ENCODE measurements at places on chromosomes 4 and X.

GRCh38 chr4:3160438-3160837, 86.0 kb downstream of the HTT start:
- no peak for DNase-seq

- peak; percentile 24 for DNase-seq
Observed at GRCh38 chrX:111823128-111823527, 52.9 kb upstream of the TRPC5OS start.

DNA sequence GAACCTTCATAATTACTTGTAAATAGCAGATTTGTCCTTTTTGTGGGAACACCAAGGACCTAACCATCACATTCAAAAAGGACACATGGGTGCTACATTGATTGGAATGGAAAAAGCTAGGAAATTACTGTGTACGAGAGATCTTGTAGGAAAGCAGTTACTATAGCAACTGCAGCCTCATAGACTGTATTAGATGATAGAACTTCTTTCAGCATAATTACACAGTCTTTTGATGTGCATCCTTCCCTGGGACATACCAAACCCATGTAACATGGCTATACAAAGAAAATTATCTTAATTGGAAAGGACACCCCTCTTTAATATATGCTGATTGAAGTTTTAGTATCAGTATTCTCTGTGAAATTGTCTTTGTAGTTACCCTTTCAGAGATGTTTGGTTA, 130.7 kb upstream of the CTSO start:
- DNase-seq, result no peak

DNA sequence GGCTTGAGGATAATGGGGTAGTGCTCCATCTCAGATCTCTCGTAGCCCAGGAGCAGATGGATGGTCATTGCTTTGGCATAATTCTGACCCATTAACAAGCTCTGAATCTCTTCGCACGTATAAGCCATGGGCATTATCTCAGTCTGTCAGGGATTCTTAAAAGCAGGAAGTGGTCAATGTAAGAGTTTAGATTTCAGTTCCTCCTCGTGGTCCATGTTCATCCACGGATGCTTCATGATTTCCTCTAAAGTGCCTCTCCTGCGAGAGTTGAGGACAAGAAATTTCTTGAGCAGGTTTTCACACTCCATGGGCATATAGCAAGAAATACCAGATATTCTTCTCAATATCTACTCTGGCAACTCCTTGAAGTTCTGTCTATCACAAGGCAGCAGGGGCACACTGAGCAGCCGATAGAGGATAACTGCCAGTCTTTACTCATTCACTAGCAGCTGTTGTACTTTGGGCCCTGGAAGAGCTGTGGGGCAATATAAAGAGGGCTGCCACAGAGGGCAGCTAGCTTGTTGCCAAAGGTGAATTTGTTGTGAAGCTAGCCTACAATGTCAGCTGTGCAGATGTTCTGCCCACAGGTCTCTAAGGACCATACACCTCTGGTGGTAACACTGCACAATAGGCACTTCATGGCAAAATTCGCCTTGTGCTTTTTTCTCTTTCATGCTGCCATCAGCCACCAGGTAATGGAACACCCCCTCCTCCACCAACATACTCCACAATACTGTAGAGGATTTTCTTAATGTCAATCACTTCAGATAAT, 52.0 kb upstream of the WDR17 start:
- DNase-seq, result no peak

- no peak for DNase-seq
Observed at GRCh38 chr4:152021788-152022438, 261.1 kb upstream of the GATB start.

DNA sequence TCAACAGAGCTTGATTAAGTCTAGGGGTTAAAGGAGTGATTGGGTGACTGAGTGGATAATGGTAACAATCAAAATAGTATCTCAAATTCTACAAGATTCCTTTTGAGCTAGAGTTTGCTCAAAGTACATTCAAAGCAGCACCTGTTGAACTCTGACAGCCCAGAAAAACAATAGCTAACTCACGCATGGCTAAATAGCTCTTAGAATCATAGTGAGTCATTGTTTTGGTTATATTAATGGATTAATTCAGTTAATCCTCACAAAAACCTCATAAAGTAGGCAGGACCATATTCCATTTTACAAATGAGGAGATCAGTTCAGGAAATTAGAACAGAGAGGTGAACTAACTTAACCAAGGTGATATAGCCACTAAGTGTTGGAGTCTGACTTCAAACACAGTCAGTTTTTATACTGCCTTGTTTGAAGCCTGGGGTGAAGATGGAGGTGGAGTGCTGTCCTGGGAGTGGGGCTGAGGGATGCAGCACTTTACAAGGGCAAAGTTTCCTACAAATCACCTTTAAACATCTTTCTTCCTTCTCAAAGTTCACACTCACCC, 35.9 kb upstream of the PPM1K start:
- no peak for DNase-seq

GRCh38 chr4:170497112-170497511, 407.4 kb upstream of the AADAT start:
- no peak for DNase-seq

GRCh38 chr4:61380865-61381264, 180.7 kb downstream of the ADGRL3 start:
- DNase-seq, result no peak

GRCh38 chr4:113057891-113058290, 8.4 kb downstream of the ANK2 start:
- peak; percentile 7 for DNase-seq

DNA sequence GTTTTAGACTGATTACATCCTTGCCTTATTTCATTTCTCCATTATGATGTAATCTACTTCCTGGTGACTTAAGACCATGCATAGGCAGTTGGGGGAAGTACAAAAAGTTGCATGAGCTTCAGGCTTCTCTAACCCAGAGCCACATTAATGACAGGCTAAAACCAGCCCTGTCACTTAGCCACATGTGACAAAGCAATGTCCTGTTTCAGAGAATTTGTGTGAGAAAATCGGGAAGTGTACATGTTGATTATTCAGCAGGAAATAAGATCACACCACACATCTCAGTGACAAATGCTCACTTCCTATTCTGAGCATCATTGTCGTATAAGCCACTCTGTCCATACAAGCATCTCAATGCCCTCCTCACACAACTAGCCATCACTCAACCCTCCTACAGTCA, 98.5 kb upstream of the MAGEB16 start:
- DNase-seq, result no peak

DNA sequence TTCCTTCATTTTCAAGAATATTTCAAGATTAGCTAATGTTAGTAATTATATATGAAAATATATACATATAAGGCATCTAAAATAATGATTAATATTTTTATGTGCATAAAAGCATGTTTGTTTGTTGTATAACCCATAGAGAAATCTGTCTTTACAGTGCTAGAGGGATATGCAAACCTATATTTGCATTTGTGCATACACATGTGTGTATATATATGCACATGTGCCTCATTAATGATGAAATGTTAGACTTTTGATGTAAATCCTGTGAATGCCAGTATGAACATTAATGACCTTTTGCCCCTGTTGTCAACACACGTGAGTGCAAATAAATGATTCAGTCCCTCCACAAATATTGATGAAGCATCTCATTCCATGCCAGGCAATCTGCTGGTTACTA, 197.9 kb downstream of the ARHGAP10 start:
- no peak for DNase-seq

GRCh38 chr4:85790582-85790981, 315.6 kb downstream of the ARHGAP24 start:
- peak; percentile 58 for DNase-seq

DNA sequence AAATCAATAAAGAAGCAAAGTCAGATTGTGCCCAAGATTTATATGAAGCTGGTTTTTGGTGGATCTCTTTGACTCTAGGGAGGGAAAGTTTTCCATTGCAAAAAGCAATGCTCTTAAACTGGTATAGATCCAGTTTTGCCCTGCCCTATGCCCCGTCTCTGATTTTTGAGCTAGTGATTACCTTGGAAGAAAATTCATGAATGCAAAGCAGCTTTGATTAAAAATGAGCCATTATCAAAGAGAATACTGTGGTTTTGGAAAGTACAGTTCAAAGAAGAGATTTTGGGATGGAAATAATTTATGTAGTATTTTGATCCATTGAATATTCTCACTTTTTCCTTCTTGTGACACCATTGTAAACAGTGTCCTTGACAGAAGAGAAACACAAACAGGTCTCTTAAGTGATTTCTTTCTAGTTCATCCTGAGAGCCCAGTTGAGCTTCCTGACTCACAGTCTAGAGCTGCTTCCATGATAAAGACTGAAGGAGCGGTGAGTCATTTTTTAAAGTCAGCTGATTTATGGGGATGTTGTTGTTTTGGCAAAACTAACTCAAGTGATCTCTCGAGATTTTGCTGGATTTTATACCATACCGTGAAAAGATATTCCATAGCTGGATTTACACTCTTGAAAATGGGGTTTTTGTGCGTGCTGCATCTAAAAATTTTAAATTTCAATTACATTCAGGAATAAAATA, 76.7 kb downstream of the AFF1 start:
- DNase-seq, result peak; percentile 59

GRCh38 chr4:136867465-136867864, 664.8 kb downstream of the PCDH18 start:
- DNase-seq, result no peak

DNA sequence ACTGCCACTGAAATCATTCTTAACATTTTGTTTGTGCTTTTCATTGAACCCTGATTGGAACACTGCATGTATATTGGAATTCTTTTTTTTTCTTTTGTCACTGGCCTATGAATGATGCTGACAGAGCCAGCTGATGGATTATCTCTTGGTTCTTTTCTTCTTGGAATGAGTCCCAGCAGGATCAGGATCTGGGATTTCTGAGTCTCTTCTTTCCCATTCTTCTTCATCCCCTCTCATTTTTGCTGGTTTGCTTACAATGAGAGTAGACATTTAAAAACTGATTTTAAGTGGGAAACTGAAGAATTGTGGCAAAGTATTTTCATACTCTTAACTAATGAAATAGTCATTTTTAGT, 9.0 kb downstream of the DCUN1D4 start:
- no peak for DNase-seq

DNA sequence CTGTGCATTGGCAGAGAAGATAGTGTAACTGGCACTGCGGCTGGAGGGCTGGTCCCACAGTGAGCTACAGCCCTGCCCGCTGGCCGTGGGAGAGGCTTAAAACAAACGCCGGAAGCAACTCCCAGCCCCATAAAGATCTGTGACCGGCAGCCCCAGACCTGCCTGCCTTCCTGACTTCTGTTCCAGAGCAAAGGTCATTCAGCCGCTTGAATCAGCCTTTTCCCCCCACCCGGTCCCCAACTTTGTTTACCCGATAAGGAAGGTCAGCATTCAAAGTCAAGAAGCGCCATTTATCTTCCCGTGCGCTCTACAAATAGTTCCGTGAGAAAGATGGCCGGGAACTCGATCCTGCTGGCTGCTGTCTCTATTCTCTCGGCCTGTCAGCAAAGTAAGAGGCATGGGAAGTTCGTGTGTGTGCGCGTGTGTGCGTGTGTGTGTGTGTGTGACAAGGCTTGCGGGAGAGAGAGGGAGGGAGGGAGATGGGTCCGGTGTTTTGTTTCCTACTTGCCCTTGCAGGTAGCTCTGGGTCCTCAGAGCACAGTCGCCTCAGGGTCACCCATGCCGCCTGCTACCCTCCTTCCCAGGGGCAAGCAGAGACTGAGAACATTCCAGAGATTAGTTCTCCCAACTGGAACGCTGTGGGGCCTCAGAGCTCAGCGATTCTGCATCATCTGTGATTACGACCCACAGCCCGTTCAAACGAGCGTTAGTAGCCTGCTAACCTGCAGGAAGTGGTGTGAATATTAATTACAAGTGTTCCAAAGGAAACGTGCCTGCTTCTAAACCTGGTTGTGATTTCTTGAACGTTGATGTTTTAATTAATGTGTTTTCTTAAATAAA, at the start of gene MGST2:
Gene MGST2 (plus strand): TSS at position 130 of the 840 bp plus-strand sequence. CDS start 201 bp downstream, at position 331.
- peak; percentile 72 for DNase-seq

- DNase-seq, result no peak
Observed at GRCh38 chrX:85024044-85024443, 20.4 kb downstream of the APOOL start.

DNA sequence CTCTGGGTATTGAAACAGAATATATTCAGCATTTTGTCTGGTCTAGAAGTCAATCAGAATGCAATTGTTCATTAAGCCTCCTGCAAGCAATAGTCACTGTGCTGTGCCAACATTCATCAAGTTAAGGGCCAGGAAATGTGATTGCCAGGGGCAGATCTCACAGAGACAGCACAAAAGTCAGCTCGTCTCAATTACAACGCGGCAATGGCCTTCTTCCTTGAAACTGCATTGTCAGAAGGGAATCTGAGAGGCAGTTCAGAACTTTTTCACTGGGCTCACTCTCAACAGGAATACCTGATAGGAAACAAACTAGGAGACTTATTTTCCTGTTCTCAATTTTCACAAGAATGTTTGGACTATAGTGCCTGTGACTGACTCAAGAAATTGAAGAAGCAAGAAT, 131.1 kb upstream of the NR3C2 start:
- no peak for DNase-seq

GRCh38 chrX:136752796-136753195, 27.9 kb downstream of the ARHGEF6 start:
- DNase-seq, result no peak
